Mesenchymal stem cell (in vitro differentiated cells and primary cell): ENCODE measurements at places on chromosomes 5 and 9.
A peak's percentile ranks its signal among the peaks of the same experiment; 100 is the strongest.

DNA sequence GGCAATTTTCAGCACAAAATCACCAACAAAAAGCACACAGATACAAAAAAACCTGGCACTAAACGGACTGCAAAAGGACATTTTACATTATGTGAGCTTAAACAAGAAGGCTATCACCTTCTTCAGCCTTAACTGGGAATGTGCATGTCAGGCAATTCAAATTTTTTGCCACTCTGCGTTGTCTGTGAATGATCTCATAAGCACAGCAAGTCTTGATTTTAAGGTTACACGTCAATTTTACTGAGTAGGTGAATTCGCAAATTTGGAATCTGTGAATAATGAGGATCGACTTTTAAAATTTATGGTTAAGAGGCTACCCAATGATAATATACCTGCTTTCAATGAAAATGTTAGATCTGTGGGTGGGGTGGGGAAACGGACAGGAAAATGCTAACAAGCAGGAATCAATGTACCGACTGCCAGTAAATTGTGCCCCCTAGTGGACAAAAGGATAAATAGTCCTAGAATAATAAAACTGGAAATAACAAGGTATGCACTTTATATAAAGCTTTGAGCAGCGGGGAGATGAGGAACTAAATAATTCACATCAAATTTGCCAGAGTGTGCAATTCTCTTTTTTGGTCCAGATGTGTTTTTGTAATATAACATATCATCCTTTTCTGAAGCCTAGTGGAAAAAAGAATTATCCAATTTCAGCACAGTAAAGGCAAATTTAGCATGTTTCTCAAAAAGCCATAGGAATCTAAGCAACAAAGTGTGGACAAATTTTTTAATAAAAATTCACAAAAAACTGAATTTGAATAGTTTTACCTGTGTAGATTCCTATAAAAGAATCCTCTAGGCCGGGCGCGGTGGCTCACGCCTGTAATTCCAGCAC is 20.5 kb downstream of the EQTN start:
- DNase-seq = peak; percentile 70

DNA sequence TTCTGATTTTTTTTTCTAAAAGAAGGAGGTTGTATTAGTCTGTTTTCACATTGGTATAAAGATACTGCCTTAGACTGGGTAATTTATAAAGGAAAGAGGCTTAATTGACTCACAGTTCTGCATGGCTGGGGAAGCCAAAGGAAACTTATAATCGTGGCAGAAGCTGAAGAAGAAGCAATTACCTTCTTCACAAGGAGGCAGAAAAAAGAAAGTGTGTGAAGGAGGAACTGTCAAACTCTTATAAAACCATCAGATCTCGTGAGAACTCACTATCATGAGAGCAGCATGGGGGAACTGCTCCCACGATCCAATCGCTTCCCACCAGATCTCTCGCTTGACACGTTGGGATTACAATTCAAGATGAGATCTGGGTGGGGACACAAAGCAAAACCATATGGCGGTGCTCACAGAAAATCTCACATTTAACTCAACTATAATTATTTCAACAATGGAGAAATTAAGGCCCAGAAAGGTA is 27.1 kb downstream of the DPYSL3 start:
- DNase-seq = peak; percentile 35

GRCh38 chr5:61178702-61179101 is 16.4 kb upstream of the SMIM15 start:
- DNase-seq = no peak

- peak; percentile 3 for DNase-seq
These were observed 66.7 kb upstream of the FOXE1 start for GRCh38 chr9:97786341-97786740.

- DNase-seq = no peak
These were observed 137.9 kb downstream of the GABBR2 start for GRCh38 chr9:98570663-98571440.

DNA sequence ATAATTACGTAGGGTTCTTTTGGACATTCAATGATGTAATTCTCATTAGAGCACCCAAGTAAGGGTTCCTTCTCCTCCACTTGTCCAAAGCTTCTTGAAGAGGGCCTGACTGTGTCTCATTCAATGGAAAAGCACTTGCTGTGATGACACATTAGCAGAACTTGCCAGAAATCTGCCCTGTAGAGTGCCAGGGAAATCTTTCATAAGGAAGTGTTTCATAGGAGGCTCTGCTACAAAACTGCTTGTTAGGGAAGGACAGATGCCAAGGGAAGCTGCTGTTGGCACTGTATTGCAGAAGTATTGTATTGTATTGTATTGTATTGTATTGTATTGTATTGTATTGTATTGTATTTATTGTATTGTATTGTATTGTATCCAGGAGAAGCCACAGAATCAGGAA is 45.5 kb upstream of the MPDZ start:
- no peak for DNase-seq

- no peak for DNase-seq
These were observed 49.8 kb upstream of the SH3PXD2B start for GRCh38 chr5:172503925-172504700.

DNA sequence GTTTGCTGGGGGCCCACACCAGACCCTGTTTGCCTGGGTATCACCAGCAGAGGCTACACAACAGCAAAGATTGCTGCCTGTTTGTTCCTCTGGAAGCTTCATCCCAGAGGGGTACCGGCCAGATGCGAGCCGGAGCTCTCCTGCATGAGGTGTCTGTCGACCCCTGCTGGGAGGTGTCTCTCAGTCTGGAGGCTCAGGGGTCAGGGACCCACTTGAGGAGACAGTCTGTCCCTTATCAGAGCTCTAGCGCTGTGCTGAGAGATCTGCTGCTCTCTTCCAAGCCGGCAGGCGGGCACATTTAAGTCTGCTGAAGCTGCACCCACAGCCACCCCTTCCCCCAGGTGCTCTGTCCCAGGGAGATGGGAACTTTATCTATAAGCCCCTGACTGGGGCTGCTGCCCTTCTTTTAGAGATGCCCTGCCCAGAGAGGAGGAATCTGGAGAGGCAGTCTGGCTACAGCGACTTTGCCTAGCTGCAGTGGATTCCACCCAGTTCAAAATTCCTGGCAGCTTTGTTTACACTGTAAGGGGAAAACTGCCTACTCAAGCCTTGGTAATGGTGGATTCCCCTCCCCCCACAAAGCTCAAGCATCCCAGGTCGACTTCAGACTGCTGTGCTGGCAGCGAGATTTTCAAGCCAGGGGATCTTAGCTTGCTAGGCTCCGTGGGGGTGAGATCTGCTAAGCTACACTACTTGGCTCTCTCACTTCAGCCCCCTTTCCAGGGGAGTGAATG is 206.0 kb upstream of the TLX3 start:
- DNase-seq = peak; percentile 15

GRCh38 chr9:118121361-118121760 is 417.2 kb downstream of the TLR4 start:
- DNase-seq = no peak

GRCh38 chr9:136578915-136579649 is 33.2 kb upstream of the NOTCH1 start:
- no peak for DNase-seq

- no peak for DNase-seq
These were observed 409.2 kb downstream of the CSNK1G3 start for GRCh38 chr5:123921193-123921592.

DNA sequence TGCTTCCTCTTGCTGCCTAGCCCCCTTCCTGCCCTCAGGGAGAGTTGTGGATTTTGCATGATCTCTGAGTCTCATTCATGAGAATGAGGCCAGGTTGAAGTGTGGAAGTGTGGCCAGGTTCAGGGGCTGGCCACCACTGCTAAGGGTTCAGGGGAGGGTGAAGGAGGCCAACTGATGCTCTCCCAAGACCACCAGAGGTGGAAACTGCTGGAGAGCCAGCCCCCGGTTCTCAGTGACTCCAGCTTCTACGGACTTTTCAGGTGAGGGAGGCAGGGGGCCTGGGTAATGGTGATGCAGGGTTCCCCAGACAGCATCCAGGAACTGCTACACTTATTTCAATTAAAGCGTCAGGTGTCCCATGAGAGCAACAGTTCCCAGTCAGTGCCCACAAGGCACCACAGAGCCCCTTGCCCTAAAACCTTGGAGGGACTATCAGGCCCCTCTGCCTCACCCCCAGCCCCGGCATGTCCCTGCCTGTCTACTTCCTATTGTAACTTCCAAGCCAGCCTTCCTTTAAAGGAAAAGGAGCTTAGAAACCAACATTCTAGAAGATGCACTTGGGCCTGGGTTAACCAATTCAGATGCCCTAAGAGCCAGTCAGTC is 50.1 kb downstream of the AMBP start:
- DNase-seq = no peak

GRCh38 chr5:72472666-72473422 is 34.4 kb downstream of the ZNF366 start:
- no peak for DNase-seq

- DNase-seq = no peak
These were observed 357.2 kb downstream of the ARRDC3 start for GRCh38 chr5:91025956-91026355.

DNA sequence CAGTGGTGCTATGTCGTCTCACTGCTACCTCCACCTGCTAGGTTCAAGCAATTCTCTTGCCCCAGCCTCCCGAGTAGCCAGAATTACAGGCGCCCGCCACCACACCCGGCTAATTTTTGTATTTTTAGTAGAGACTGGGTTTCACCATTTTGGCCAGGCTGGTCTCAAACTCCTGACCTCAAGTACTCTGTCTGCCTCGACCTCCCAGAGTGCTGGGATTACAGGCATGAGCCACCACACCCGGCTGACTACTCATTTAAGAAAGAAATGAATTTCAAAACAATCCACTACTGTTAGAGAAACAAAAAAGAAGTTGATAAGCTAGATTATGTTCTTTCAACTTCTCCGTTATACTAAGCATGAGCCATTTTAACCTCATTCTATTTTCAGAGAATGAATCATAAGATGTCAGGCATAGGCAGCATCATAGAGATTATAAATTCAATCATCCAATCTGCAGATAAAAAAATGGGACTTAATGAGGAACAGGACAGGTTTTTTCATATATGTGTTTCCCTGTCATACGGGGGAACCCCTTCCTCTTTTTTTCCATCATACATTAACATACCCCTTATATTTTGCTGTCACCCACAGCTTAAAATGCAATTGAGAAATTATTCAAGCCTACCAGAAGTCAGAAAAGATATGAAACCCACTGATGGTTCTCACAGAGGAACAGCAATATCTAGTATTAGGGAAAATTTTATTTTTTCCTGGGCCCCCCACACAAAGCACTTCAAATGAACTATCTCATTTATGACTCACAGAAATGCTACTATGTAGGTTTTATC is 26.5 kb upstream of the ADRB2 start:
- no peak for DNase-seq

GRCh38 chr5:103452666-103453065 is 109.9 kb downstream of the NUDT12 start:
- DNase-seq = no peak

DNA sequence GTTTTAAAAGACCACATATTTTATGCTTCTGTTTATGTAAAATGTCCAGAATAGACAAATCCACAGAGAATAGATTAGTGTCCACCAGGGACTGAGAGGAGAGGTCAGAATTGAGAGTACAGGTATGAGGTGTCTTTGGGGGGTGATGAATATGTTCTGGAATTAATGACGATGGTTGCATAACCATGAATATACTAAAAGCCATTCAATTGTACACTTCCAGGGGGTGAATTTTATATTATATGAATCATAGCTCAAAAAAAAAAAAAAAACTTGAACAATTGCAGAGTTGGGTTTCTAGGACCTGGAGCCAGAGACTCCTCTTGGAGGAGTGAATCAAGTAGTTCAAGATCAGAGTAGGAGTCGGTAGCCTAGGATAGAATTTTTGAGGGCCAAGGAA is 57.8 kb upstream of the RUSC2 start:
- DNase-seq = no peak

GRCh38 chr5:126455728-126456127 is 32.5 kb downstream of the GRAMD2B start:
- DNase-seq = no peak

DNA sequence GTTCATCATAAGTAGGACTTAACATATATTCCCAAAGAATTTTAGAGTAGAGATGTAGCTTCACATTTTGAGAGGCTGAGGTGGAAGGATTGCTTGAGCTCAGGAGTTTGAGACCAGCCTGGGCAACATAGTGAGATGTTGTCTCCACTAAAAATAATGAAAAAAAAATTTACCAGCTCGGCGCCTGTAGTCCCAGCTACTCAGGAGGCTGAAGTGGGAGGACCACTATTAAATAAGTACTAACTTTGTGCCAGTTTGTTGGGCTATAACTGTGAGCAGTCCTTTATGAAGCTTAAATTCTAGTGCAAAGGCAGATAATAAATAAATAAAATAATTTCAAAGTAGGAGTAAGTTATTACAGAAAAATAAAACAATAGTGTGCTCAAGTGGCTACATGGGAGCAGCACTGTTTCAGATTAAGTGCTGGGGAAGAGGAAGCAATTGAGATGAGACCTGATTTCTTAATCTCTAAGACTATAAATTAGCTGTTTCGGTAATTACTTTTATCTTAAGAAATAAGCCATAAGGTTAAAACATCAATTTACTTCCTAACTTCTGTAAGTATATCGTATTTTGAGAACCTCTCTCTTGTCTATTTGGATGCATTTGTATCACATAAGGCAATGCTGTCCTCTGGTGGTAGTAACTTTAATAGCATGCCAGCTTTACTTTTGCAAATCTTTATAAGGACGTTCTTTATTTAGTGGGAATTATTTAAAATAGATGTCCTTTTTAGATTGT is 98.9 kb downstream of the CSNK1G3 start:
- peak; percentile 76 for DNase-seq

DNA sequence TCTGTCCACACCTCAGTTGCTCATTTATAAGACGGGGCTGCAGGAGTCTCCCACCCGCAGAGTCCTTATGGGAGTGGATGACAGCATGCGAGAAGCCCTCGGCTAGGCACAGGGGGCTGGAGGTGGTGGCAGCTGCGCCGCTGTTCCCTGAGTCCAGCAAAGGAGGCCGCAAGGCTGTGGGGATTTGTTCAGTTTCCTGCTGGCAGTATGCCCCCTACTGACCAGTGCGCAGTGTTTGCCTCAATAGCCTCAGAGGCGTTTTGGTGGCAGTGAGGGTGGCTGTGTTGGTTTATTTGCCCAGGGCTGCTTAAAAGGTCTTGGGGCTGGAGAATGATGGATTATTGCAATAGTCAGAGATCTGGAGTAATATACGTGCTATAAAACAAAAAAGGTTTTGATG is 176.3 kb upstream of the OTULINL start:
- no peak for DNase-seq

GRCh38 chr9:23596913-23597634 is 229.0 kb downstream of the ELAVL2 start:
- no peak for DNase-seq

GRCh38 chr5:8720506-8720905 is 825.4 kb downstream of the SEMA5A start:
- DNase-seq = no peak

GRCh38 chr5:6423327-6424109 is 25.1 kb upstream of the UBE2QL1 start:
- DNase-seq = no peak

DNA sequence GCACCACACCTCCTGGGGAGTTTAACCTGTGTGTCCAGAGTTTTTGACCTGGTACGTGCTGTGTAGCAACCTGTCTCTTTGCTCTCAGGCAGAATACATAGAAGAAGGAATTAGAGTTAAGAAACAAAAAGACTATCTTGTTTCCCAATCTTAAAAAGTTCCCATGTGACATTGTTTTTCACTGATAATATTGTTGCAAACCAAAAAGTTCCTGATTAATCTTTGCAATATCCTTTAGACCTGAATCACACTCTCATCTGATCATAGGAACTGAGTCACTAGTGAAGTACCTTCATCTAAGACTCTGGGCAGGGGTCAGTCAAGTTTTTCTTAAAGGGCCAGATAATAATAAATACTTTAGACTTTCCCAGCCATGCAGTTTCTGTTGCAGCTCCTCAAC is 35.1 kb downstream of the BASP1 start:
- no peak for DNase-seq

- DNase-seq = peak; percentile 47
These were observed 30.6 kb upstream of the SMU1 start for GRCh38 chr9:33106827-33107621.

GRCh38 chr9:123967323-123967722 is 37.4 kb upstream of the DENND1A start:
- DNase-seq = no peak
